Posterior cingulate gyrus (tissue), 11 donors: ENCODE measurements at places on chromosomes 4 and X.

GRCh38 chr4:5051278-5052203 lies at the start of gene STK32B:
Gene STK32B (plus strand): TSS chr4:5051480.
- peak; percentile 43 for DNase-seq

- no peak for DNase-seq
These were observed 30.5 kb upstream of the TTC29 start for GRCh38 chr4:146976145-146976544.

DNA sequence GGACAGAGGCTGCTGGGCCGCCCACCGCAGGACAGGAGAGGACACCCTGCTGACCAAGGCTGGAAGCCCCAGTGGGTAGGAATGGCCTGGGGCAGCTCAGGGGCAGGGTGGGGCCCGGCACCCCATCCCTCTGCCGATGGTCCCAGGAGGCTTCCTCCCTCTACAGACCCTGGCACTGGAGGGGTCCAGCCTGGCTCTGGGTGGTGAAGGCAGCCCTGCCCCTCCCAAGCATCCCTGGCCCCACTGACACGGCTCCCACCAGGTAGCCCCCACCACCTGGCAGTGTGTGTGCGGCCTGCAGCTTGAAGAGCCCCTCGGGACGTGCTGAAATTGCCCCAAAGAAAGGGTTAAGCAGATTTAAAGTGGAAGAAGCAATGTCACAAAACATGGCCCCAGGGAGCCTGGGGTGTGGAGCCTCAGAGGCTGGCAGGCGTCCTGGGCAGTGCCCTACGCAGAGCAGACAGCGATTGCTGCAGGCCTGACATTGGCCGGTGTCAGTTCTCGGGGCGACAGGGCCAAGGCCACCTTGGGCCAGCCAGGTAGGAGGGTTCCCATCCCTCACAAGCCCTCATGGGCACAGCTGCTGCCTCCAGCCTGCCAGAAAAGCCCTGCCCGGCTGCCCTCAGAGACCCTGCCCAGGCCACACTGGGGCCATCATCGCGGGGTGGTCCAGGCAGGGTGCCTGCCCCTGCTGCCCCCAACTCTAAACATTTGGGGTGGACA lies 80.5 kb downstream of the FAM53A start:
- no peak for DNase-seq

GRCh38 chr4:184437565-184438265 lies 36.6 kb downstream of the IRF2 start:
- no peak for DNase-seq

DNA sequence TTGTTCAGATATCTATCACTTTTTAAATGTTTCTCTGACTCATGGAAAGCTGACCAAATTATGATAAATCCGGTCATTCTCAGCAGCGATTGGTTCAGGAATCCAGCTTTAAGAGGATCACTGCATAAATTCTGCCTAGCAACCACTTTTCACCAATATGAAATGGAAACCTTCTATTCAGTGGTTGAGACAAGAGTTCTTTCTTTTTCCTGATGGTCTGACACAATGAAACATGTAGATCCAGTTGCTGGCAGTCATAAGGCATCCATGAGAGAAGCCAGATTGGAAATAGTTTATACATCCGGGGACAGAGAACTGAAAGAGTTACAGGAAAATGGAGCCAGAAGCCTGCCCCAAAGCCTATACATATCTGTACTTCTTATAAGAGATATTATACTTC lies 27.2 kb downstream of the MAB21L2 start:
- DNase-seq, result no peak

DNA sequence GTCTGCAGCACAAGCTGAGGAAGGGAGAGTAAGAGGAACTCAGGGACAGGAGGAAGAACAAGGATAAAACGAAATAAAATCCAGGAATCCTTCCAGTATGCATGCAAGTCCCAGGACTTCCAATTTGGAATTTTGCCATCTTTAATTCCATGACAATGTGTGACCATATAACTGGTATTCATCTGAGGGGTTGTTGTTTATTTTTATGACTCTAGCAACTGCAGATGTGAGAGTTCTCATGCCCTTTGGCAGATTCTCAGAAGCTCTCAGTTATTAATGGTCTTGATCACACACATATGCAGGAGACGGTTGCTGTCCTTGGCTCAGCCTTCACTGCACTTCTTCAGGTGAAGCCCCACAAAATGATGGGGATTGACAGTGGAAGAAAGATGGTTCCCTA lies 148.2 kb downstream of the SMIM20 start:
- no peak for DNase-seq

DNA sequence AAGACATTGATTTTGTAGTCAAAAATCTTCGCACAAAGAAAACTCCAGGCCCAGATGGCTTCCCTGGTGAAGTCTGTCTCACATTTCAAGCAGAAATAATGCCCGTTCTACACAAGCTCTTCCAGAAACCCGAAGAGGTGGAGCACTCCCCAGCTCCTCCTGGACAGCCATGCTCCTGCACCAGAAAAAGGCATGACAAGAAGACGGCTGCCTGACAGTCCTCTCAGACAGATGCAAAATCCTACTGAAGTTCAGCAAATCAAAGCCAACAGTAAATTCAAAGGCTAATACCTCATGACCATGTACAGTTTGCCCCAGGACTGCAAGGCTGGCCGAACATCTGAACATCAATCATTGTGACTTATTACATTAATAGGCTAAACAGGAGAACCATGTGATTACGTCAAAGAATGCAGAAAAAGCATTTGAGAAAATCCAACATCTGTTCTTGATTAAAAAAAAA lies 30.8 kb upstream of the MXD4 start:
- DNase-seq, result no peak

- DNase-seq, result no peak
These were observed 99.5 kb downstream of the EFHC2 start for GRCh38 chrX:44244008-44244407.

- DNase-seq, result no peak
These were observed 27.2 kb downstream of the ANTXR2 start for GRCh38 chr4:80045786-80046185.

DNA sequence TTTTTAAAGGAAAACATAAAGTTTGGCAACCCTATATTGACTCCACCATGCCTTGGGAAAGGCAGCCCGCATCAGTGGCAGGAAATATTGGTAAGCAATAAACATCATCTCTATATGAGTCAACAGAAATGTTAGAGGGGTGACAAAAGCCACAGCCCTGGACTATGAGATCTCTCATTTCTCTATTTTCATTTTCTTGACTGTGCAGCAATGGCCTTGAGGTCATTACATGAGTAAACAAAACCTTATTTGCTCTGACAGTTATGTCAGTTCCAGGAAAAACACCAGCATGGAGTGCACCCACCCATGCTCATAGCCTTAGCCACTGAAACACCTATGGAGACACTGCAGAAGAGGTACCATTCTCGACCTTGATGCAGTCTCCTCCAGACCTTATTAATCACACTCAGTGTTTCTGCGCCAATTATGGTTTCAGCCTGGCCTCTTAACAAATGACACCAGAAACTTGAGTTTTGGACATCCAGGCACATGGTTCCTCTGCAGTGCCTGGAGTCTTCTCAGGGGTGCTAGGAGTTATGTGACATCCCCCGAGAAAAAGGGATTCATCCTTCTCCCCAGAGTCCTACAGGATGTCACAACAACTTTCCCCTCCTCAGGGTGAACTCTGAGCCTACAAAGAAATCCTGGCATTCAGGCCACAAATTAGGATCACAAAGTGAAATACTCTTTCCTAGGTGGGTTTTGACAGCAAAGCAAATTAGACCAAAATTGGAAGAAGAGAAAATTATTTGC lies 16.0 kb upstream of the HPGD start:
- no peak for DNase-seq

GRCh38 chrX:109740433-109740809 lies 7.4 kb upstream of the ACSL4 start:
- DNase-seq, result no peak

DNA sequence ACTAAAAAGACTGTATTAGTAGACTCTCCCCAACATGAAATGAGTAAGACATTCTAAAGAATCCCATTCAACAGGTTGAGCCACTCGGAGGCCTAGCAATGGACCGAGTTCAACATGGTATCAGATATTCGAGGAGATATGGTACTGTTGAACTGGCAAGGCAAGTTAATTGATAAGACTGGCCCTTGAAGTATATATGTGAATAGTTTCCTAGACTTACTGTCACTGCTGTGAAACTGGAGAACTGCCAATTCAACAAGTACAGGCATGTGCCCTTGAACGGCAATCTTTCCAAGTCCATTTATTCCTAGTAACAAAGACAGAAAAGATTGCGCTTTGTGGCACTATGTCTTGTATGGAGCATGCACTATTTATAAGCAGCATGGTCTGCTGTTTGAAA lies 24.4 kb downstream of the FAT1 start:
- no peak for DNase-seq

- DNase-seq, result peak; percentile 73
These were observed 11.1 kb upstream of the FAM3A start for GRCh38 chrX:154526901-154527675.

DNA sequence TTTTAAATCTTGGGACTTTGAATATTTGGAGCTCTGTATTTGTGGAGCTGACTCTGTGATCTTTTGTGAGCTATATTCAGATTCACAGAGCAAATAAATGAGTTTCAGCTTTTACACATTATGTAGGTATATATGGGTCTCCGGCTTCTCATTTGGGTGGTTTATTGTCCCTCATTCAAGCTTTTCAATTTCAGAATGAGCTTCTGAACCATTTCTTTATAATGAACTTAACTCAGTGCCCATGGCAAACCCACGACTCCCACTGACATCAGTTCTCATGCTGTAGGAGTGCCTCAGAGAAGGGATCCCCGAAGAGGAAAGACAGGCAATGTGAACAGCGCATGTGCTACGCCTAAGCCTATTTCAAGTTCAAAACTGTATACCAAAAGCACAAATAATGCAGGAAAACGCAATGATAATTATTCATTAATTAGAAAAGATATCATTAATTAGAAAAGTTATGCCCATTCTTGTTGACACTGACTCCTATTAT lies 156.6 kb downstream of the DCTD start:
- DNase-seq, result no peak

GRCh38 chr4:145186729-145187128 lies 6.3 kb upstream of the OTUD4 start:
- no peak for DNase-seq

- DNase-seq, result no peak
These were observed 350.6 kb downstream of the CHIC1 start for GRCh38 chrX:73913580-73913979.

GRCh38 chr4:84051089-84051488 lies 448.0 kb downstream of the NKX6-1 start:
- DNase-seq, result no peak

DNA sequence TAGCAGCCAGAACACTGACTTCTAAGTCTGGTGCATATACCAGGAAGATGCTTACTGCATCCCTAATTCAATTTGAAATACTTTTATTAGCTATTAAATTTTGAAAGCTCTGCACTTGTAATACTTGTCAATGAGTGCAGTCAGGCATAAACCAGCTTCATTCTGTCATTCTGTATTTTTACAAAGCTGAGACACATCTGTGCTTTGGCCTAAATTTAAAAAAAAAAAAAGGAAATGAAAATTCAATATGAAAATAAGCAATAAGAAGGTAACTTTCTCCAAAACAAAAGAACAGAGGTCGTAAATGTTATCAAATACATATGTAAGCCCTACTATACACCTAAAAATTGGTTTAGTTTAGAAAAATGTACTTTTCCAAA lies 7.0 kb downstream of the SMIM14 start:
- DNase-seq, result no peak

DNA sequence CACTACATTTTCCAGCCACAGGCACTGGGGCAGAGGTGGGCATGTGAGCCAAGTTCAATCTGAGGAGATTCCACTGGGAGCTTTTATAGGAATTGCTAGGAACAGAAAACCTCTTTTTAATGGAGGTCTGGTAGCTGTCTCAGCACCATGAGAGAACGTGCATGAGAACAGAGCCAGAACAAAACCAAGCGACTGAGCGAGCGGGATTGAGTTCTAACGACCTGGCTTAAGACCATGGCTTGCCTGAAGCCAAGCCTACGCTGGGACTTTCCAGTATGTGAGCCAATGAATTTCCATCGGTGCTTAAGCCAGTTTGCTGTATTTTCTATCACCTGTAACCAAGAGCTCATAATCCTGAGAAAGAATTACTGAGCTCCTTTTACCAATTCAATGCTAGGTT lies 183.7 kb downstream of the NR3C2 start:
- no peak for DNase-seq

- DNase-seq, result peak; percentile 32
These were observed 92.5 kb downstream of the FAM13A start for GRCh38 chr4:88964450-88964849.

- DNase-seq, result no peak
These were observed 47.4 kb downstream of the REPS2 start for GRCh38 chrX:16993791-16994318.

DNA sequence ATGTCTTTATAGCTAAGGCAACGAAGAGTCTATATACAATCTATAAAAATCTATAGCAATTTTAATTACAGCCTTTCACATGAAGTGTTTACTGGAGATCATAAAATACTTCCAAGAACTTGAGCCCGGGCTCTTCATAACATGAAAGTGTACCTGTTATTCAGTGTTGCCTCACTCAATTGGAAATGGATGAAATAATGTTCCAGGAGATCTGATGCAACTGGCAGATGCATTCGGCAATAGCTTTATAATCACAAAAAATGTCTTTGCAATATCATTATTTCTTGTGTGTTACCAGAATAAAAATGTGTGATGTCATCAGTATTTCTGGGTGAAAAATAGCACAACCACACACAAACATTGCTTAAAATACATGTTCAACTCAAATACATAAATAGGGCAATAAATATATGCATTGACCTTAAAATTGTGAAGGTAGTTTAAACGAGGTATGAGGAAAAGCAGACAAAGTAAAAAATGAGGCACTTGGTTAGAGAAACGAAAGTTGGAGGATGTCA lies 1266.8 kb upstream of the PCDH7 start:
- no peak for DNase-seq

DNA sequence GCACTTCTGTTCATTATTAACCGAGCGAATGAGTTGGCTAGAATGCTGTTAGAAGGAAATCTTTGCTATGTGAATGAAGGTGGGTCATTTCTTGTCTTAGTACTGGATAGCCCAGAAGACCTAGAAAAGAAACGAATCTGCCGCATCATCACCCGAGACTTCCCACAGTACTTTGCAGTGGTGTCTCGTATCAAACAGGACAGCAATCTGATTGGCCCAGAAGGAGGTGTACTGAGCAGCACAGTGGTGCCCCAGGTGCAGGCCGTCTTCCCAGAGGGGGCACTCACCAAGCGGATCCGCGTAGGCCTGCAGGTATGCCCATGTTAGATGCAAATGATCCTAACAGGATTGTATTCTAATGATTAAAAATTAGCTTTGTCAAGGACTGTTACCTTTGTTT lies 286.3 kb downstream of the ANK2 start:
- DNase-seq, result no peak

GRCh38 chrX:33892670-33893069 lies 239.4 kb downstream of the FAM47A start:
- DNase-seq, result no peak

DNA sequence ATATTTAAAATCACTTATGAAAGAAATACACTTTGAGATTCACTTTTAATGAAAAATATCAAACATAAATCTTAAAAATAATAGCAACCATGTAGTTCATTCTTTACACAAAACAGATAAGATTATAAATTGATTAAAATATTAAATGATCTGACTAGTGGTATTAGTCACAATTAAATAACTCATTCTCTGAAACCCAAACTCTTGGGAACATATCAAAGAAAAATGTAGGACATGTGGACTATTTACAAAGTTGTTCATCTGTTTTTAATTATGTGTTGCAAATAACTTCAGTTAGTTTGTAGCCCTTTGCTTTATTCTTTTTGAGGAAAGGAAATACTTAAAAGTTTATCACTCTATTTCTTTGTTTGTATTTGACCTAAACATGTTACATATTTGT lies 9.5 kb upstream of the GUCY1A1 start:
- DNase-seq, result no peak
